ENCODE measurements at places on chromosomes 4 and X. TPM values are rescaled to one million over a fixed set of nuclear protein-coding genes. Genes with fewer than 3 reads are reported as not detected.

The PLS3 gene
- not detected for total RNA-seq

The HAUS3 gene
- 154 TPM for total RNA-seq

The RBMXL3 gene
- total RNA-seq = not detected

The GAGE1 gene
- not detected for total RNA-seq

The RHOXF1 gene
- total RNA-seq = not detected

The ETDA gene
- total RNA-seq = not detected

The MAGEC2 gene
- total RNA-seq = not detected

The AFP gene
- total RNA-seq = not detected

The RBM46 gene
- total RNA-seq = not detected

The TRIM75 gene
- total RNA-seq = not detected

DNA sequence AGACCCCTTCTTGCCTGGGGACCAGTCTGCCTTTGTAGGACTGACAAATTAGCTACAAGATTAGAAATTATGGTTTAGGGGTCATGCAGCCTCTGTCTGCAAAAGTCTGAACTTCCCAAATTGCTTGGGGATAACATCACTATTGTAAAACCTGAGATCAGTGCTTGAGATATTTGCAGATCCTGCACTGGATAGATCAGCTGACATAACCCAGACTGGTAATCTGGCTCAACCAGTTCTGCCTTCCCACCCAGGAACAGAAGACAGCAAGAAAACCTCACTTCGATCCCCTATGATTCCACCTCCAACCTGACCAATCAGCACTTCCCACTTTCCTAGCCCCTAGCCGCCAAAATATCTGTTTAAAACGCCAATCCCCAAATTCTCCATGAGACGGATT is 202.8 kb upstream of the DIAPH2 start:
- DNase-seq = no peak

- DNase-seq = no peak
Measured at GRCh38 chrX:41909068-41909467, 14.3 kb downstream of the CASK start.

GRCh38 chr4:39812500-39812899 is 114.6 kb downstream of the UBE2K start:
- no peak for DNase-seq

DNA sequence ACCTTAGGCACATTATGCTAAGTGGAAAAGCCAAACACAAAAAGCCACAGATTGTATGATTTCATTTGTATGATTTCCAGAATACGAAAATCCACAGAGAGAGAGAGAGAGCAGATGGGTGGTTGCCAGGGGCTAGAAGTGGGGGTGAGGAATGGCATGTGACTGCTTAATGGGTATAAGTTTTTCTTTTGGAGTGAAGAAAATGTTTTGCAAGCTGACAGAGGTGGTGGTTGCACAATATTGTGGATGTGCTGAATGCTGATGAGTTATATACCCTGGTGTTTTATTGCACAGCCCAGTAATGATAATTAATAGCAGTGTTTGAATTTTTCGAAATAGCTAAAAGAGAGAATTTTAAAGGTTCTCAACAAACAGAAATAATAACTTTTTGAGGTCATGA is 386.1 kb upstream of the HS3ST1 start:
- no peak for DNase-seq

DNA sequence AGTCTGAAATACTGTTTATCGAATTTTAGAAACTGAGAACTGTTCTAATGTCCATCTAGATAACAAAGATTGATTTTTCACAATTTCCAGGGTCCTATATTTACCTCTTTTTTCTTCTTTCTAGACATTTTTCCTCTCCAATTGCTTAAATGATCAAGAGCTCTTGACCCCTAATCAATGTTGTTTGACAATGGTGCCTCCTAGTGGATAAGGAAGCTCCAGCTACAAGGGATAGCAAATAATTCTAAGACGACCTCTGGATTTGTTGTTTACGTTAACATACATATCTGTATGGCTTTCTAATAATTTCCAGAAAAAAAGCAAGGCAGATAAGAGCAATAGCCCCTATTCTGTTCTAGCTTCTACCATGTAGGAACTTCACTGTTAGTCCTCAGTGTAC is 35.8 kb downstream of the GPR82 start:
- no peak for DNase-seq

DNA sequence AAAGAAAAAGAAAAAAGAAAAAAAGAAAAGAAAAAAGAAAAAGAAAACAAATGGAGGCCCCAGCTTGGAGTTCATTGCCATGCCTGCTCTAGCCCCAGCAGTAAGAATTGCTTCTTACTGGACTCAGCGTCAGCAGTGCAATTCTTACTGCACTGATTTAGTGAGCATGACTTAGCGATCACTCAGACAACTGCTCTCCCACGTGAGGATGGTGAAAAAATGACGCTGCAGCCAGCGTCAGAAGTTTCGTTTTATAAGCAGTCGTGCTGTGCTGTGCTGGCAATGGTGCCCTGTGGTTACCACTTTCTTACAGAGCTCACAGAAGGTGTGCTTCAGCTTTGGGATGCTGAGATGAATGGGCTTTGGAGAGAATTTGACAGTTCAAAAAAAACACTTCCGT is 68.3 kb upstream of the DDX3X start:
- DNase-seq = peak; percentile 82

DNA sequence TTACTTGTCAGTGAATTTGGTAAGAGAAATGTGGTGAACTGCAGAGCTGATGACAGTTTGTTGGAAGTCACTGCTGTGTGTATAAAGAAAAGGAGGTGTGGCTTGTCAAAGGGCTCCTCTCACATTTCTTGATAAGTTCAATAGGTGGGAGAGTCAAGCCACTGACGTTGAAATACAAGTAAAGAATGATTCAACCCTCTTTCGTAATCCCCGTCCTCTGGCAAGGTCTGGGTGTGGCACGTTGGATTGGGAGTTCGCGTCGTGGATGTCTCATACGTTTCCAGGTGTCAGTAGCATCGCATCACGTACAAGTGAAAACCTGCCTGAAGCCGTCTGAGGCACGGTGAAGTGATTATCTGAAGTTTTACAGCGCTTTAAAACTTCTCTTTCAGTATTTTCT is 76.4 kb downstream of the EGF start:
- no peak for DNase-seq

DNA sequence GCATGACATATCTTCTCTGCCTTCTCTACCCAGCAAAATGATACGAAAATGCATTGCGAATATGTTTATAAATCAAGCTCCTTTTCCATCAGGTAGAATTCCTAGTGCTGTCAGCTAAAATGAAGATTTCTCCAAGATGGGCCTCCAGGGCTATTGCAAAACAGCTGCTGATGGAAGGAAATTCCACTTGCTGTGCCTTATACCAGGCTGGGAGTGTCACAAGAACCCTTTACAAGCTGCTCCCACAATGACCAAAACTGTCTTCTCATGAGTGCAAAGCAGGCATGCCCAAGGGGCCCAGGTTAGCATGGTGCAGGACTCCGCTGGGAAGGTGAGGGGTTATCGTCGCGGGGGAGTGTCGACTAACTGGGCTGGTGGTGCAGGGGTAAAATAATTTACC is 8.7 kb downstream of the HNRNPH2 start:
- no peak for DNase-seq

DNA sequence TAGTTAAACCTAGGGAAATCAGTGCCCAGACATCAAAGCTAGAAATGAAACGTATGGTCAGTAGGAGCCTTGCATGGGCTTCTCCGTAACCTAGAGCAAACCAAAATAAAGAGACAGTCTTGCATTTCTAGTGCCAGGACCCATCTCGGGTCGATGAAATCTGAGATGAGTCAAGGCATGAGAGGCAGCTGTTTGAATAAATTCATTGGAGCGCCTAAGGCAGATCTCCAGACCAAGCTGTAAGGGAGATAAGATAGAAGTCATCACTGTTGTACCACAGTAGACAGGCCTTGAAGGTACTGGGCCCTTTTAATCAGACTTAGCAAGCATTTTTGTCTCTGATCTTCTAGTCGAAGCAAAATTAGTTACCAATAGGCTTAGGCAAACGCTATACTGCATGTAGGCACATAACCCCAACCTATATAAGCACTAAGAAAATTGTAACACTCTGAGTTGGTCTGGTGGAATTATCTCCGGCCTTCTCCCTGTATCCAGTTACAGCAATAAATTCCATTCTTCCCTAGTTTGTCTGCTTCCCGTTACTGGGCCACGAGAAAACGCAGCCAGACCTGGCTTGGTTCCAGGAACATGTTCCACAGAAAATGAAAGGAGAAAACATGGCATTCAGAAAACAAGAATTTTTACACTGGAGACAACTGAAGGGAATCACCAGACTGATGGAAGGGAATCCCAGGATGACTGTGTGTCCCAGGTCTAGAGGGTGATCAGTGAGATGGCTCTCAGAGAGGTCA is 21.1 kb upstream of the PAPSS1 start:
- DNase-seq = no peak

- peak; percentile 80 for DNase-seq
Measured at GRCh38 chr4:128863312-128864075, 54.0 kb downstream of the JADE1 start.

GRCh38 chr4:53931461-53931961 is 132.9 kb downstream of the CHIC2 start:
- DNase-seq = no peak

DNA sequence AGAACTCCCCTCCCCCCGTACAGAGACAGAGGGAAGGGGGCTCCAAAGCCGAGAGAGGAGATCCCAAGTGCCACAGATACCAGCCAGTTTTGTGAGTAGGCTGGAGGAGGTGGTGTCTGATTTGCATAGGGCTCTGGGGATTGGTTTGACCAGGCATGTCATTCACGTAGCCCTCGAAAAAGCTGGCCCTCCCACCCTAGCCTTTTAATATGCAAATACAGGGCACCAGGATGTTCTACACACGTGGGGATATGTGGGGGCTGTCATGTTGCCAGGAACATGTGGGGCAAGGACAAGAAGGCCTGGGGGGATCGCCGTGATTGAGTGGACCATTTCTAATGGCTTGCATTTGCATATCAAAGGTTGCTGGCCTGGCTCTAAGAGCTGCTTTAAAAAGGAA is 272.9 kb downstream of the PPP1R2C start:
- DNase-seq = no peak

- no peak for DNase-seq
Measured at GRCh38 chr4:158818560-158819140, 49.8 kb downstream of the FNIP2 start.

- no peak for DNase-seq
Measured at GRCh38 chrX:129403974-129404669, 119.2 kb downstream of the SMARCA1 start.

DNA sequence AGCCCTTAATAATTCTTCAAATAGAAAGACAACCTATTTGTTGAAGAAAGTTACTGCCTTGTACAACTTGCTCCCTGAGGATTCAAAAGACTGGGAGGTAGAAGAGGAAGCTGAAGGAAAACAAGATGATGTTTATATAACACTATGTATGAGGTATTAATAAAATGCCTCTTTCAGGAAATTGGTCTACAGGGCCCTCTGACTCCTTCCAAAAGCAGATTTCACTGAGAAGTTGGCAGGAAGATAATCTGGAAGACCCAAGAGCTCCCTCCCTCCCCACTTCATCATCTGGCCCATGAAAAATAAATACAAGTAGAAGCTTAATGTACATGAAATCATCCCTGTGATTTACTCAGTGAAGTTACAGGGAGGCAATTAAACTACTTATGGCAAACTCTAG is 107.5 kb upstream of the MAGEC2 start:
- DNase-seq = no peak

GRCh38 chrX:20527558-20528011 is 260.9 kb upstream of the RPS6KA3 start:
- DNase-seq = no peak

- no peak for DNase-seq
Measured at GRCh38 chrX:124209792-124210576, 122.5 kb upstream of the TEX13D start.

- peak; percentile 70 for DNase-seq
Measured at GRCh38 chr4:176065435-176066291, at the start of gene WDR17. WDR17 (plus strand) TSS chr4:176065841; CDS start chr4:176111581, 45,740 bp downstream.

DNA sequence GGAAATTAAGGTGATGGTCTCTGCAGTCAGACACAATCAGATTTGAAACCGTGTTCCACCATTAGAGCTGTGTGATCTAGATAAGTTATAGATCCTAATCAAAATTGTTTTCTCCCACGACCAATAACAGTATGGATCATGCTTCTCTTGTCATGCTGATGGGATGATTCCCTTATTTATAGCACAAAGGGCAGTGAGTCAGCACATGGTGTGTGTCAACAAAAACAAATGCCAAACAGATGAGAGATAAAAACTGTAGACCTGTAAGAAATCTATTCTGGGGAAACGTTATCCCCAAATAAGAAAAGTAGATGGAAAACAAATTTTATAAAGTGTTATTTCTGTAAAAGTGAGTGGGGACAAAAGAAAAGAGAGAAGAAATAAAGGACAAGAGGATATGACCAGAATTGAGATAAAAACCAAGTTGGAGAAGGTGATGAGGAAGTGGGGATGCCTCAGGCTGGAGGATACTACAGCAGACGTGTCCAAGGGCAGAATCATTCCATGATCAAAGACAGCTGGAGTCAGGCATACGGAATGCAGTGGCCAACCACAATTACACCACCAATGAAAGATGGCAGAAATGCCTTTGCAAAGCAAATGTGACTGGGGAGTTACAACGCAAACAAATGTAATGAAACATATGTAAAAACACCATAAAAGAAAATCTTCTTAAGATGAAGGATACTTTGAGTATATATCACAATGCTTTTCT is 377.8 kb upstream of the PRKX start:
- no peak for DNase-seq

GRCh38 chr4:93031431-93032098 is 727.8 kb downstream of the GRID2 start:
- DNase-seq = no peak

DNA sequence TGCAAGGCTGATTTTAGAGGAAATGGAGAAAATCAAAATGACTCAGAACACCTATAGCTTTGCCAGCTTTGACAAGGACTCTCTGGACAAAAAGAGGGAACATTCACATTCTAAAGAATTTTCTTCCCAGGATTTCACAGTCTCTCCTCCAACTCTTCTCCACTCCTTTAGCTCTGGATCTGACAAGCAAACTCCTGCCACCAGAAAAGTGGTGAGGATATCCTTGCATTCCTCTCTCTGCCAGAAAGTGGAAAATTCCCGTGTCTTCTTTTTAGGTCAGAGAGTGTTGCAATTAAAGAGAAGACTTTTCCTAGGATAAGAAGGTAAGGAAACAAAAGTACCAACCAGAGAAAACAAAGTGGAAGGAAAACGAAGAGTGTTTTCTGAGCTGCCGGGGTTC is 16.1 kb upstream of the PDGFRA start:
- no peak for DNase-seq

DNA sequence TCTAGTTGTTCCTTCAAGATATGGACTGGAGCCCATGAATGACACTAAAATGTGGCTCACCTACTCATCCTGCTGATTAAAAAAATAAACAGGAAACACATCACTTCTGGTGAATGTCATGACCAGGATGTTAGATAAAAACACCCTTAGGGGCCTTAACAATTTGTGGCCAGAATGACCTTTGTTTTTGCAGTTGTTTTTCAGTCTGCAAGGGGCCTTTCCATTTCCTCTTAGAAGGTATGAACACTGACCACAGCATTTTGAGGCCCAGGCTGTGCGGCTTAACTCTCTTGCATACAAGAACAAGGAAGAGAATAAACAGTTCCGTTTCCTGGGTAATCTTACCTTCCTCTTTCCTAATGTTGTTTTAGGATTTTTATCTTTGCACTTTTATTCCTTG is 113.2 kb downstream of the IL1RAPL2 start:
- no peak for DNase-seq
